ENCODE measurements at places on chromosomes 7 and 10.

DNA sequence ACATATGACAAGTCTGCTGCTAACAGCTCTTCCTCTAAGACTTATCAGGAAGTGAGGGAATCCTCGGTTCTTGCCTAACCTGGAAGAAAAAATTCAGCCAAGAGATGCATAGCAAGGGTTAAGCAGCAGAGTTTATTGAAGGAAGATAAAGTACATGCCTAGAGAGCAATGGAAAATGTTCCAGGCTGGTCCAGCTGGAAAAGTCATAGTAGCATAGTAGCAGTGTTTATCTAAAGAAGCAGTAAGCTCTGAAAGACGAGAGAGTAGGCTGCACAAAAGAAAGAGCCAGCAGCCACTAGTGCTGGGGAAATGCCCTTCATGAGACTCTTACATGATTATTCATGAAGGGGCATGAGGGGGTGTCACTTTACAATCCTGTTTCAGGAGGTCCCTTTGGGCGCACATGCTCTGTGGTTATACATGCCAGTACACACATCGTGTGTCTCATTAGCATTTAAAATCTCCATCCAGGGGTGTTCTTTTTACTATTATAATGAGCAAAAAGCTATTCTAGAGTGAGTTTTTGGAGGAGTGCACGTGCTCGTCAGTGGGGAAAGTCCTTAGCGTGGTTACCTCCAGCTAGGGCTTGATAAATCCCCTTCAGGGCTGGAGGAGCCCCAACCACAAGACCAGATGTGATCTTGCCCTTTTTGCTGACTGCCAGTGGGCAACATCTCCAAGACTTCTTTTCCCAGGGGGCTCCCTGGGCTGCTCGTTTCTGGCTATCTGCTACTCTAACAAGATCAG, 716.1 kb downstream of the PARD3 start:
- no peak for DNase-seq

DNA sequence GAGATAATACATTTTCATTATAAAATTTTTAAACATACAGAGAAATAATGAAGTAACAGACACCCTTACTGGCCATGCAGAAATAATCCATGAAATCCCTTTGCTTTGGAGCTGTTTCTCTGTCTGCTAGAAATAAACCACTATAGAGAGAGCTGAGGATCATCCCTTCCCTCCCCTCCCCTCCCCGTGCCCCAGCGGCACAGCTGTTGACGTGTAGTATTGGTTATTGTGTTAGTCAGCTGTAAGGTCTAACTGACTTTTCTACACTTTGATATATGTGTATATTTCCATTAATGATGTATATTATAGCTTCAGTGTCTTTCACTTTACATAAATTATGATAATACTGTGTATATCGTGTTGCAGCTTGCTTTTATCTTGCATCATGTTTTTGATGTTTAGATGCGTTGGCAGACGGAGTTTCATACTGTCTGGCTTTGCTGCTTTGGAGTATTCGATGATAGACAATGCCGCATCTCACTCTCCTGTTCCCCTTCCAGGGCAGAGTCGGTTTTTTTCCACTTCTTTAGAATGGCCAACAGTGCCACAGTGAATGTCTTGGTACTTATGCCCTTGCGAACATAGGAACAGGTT, 27.4 kb upstream of the GRID1 start:
- no peak for DNase-seq

DNA sequence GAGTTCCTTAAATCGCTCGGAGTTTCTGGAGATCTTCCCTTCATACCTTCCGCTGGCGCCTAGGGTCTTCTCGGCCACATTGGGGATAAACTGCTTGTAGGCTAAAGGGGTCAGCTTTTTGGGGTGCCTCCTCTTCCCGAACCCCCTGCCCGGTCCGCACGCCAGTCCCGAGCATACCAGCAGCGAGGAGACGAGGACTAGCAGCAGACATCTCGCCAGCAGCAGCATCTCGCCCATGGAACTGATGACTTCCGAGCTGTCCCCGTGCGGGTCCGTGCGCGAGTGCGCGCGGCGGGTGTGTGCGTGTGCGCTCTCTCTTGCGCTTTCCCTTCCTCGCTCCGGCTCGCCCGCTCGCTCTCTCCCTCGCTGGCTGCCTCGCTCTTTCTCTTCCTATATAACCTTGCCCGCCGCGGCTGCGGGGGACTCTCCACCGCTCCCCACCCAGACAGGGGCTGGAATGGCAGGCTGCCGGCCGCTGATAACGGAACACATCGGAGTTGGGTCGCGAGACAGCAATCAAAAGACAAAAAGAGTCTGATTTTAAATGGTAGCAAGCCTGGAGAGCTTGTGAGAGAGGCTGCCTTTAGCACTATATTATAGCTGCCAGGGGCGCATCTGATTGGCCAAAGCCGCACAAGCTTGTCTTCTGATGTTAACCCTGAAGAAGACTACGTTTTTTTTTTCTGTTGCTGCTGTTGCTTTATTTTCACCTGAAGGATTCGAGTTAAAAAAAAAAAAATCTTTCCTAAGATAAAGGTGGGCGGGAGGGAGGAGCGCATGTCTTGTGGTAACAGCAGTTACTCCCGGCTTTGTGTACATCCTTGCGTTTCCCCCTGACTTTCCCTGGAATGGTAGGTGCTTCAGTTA, at the start of gene SHH:
TSS of gene SHH (minus strand) at position 569 of the 867 bp plus-strand sequence. CDS start at position 228, 341 bp downstream.
- DNase-seq: no peak

- DNase-seq: no peak
Observed at GRCh38 chr10:501596-501995, 187.9 kb downstream of the DIP2C start.

GRCh38 chr7:33558549-33559323, 346.6 kb upstream of the BMPER start:
- DNase-seq: no peak

Data from stimulated activated CD8-positive, alpha-beta memory T cell treated with anti-CD3 and anti-CD28 coated beads, Interleukin-4, amount 100 ng/mL, for 1 hour (primary cell).